CD4-positive, CD25-positive, alpha-beta regulatory T cell (primary cell): ENCODE measurements at places on chromosomes 11 and 22. TPM values are rescaled to one million over a fixed set of nuclear protein-coding genes. Genes with fewer than 3 reads are reported as not detected.

Gene CHRDL2
- not detected for total RNA-seq

GRCh38 chr22:41557401-41558240, 3.2 kb upstream of the CSDC2 start:
- no peak for DNase-seq
- no peaks in the 10 kb centered on the region for H3K36me3 ChIP-seq
- no peak overlapping the region for H3K4me3 ChIP-seq
- no peaks in the 10 kb centered on the region for H3K4me1 ChIP-seq
- H3K27me3 ChIP-seq = no peaks in the 10 kb centered on the region

GRCh38 chr11:44852159-44852747, 98.4 kb downstream of the TP53I11 start:
- no peaks in the 10 kb centered on the region for H3K36me3 ChIP-seq
- no peak overlapping the region for H3K4me3 ChIP-seq
- DNase-seq = no peak

DNA sequence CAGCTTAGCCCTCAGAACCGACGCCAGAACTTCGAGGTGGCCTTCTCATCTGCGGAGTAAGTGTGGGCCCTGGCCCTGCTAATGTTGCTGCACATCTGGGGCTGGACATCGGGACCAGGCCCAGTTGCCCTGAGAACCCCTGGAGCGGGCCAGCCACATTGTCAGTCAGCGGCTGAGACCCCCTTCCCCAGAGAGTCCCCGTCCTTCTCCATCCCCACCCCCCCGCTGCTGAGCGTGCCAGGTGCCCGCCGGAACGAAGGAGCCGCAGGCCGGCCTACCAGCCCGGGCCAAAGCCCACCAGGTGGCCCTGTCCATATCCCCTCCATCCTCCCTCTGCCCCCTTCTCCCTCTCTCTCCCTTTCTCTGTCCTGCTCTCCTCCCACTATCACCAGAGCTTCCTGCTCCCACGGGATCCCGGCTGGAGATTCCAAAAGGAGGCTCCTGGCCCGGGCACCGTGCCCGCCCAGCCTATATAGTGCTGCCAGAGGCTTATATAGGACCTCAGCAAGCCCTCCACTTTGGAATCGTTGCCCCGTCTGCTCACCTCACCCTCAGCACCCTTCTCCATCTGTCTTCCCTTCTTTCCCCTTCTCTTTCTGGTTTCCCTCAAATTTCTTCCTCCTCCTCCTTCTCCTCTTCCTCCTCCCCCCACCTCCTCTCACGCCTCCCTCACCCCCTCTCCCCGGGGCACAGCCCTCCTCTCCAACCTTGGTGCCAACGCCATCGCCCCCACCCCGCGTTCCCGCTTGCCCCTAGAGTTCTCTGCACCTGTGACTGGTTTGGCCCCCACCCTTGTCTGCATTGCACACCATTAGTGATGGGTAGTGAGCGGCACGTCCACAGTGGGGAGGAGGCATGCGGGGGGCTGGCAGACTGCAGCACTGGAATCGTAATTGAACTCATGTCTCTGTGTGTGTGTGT, 7.3 kb downstream of the SELENOM start:
- no peak overlapping the region for H3K27ac ChIP-seq
- no peak overlapping the region for H3K4me3 ChIP-seq
- H3K36me3 ChIP-seq = no peaks in the 10 kb centered on the region
- no peaks in the 10 kb centered on the region for H3K27me3 ChIP-seq
- no peak for DNase-seq

DNA sequence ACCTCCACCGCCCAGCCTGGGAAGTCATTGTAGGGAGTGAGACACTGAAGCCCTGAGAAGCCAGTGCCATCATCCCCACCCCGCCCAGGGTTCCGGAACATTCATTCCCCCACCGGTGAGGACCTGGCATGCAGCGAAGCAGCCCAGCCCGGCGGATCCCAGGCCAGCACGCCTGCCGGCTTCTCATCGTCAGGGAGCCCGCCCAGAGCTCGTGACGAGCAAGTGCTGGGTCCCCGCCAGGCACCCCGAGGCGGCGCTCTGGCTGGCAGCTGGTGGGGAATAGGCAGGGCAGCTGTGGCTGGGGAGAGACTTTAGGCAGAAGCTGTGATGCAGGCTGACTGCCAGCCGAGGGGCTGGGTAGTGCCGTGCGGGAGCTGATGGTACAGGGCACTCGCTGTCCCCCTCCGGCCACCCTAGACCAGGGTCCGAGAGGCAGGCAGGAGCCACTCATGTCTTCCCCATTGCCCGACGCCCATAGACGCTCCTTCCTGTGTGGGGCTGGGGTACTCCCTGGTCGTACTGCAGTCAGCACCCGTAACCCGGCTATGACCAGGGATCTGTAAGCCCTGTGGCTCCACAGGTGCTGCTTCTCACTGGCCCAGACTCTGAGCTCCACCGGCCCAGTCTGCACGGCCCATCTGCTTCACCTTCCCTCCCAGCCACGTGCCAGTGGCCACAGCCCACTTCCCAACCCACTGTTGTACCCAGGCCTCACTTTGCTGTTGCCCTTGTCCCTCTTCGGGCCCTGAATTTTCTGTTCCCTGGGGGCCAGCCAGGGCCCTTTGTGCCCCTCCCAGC, 24.5 kb upstream of the CABP7 start:
- no peak for DNase-seq

DNA sequence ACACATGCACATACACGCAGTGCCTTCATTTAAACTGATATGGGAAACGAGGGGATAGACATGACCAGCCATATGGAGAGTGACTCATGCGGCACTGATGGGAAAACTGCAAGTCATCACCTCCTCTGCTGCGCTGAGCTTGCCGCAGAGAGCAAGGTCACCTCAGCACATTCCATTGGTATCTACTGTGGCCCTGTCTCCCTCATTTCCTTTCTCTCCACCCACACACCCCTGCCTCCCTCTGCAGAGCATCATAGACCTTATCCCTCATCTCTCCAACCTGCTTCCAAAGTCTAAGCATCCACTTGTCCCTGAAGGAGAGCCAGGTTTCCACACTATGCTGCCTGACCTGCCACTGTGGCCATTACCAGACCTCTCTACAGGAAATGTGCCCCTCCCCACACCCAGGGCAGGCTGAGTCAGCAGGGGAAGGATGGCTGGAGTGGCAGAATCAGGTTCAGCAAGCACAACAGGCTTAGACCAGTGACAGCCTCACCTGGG, 116.9 kb upstream of the SNX19 start:
- H3K4me3 ChIP-seq = no peak overlapping the region
- H3K36me3 ChIP-seq = no peaks in the 10 kb centered on the region
- H3K27me3 ChIP-seq = no peaks in the 10 kb centered on the region
- no peak for DNase-seq
- H3K27ac ChIP-seq = no peak overlapping the region

DNA sequence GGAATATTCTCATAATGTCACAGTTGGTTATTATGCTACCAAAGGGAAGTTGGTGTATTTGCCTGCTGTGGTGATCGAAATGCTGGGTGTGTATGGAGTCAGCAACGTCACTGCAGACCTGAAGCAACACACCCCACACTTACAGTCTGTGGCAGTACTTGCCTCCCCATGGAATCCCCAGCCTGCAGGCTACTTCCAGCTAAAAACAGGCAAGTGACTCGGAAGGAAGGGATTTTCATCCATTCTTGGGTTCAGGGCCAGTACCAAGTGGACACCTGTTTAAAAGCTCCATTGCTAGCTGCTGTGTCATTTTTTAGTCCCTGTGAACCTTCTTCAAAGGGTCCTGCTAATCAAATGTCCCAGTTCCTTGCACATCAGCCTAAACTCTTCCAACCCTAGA, 149.6 kb downstream of the C11orf91 start:
- H3K4me3 ChIP-seq = no peak overlapping the region
- H3K4me1 ChIP-seq = no peaks in the 10 kb centered on the region
- H3K27me3 ChIP-seq = peaks cover 14% of the 10 kb centered on the region
- no peak for DNase-seq

Gene BDNF
- total RNA-seq = not detected

GRCh38 chr11:114076921-114077331, 17.4 kb downstream of the ZBTB16 start:
- no peak for DNase-seq
- H3K36me3 ChIP-seq = no peaks in the 10 kb centered on the region
- H3K27ac ChIP-seq = no peak overlapping the region
- no peaks in the 10 kb centered on the region for H3K27me3 ChIP-seq
